Caudate nucleus (tissue), 63 donors: ENCODE measurements at places on chromosomes 7 and 10.

- no peak for DNase-seq
These were observed 20.3 kb downstream of the VCL start for GRCh38 chr10:74018241-74018640.

GRCh38 chr7:110664803-110665202 is 426.1 kb upstream of the LRRN3 start:
- DNase-seq = no peak

DNA sequence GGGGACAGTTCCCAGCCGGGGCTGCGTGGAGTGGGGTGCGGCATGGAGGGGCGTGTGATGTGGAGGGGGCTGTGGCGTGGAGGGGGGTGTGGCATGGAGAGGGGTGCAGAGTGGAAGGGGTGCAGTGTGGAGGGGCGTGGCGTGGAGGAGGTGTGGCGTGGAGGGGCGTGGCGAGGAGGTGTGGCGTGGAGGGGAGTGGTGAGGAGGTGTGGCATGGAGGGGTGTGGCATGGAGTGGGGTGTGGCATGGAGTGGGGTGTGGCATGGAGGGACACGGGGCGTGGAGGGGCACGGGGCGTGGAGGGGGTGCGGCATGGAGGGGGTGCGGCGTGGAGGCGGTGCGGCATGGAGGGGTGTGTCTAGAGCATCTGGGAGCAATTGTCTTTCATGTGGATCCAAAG is 33.6 kb downstream of the NKX6-2 start:
- DNase-seq = no peak

- DNase-seq = no peak
These were observed 17.2 kb downstream of the INHBA start for GRCh38 chr7:41685684-41686083.
